ENCODE measurements at places on chromosomes 4 and X.

GRCh38 chr4:139455126-139455538, 1.2 kb downstream of the RAB33B start:
- no peak for DNase-seq

- no peak for DNase-seq
Observed at GRCh38 chr4:180134091-180134866, 2108.9 kb upstream of the TENM3 start.

DNA sequence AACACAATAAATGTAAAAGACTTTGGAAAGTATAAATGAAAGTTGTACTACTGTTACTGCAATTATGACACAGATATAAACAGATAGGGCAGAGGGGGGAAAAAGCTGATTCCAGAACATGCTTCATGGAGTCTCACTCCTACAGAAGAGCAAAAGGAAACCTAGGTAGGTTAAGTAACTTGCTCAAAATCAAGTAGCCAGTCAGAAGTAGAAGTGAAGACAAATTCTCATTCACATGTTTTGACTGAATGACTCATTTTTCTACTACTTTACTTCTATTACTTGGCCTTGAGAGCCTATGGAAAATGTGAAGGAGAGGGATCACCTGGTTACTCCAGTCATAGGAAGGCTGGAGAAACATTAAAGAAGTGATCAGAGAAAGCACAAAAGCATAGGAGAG, 23.6 kb upstream of the RASGEF1B start:
- DNase-seq, result no peak

GRCh38 chrX:106615041-106615440, 3.3 kb downstream of the RADX start:
- DNase-seq, result no peak

GRCh38 chrX:29531336-29531735, 684.0 kb upstream of the MAGEB2 start:
- DNase-seq, result no peak

GRCh38 chrX:109472939-109473735, 8.7 kb downstream of the GUCY2F start:
- no peak for DNase-seq

DNA sequence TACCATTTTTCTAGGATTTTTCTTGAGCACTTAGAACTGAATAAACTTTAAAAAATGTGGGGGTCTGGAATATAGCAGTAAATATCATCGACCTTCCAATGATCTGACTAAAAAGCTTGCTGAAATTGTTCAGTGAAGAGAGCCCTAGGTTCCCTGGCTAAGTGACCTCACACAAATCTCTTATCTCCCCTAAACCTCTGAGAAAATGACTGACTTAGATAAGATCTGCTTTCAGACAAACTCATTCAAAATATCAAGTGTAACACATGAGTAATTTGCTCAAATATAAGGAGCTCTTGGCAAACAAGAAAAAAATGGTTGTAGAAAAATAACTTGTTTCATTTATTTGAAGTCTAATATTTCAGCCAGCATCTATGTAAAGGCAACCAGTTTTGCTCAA, 441.7 kb upstream of the SLIT2 start:
- no peak for DNase-seq
